Naive thymus-derived CD4-positive, alpha-beta T cell (primary cell): ENCODE measurements at places on chromosomes 16 and 17. TPM values are rescaled to one million over a fixed set of nuclear protein-coding genes. Genes with fewer than 3 reads are reported as not detected.

GRCh38 chr17:49588726-49589576, 13.3 kb downstream of the NXPH3 start:
- DNase-seq = no peak

DNA sequence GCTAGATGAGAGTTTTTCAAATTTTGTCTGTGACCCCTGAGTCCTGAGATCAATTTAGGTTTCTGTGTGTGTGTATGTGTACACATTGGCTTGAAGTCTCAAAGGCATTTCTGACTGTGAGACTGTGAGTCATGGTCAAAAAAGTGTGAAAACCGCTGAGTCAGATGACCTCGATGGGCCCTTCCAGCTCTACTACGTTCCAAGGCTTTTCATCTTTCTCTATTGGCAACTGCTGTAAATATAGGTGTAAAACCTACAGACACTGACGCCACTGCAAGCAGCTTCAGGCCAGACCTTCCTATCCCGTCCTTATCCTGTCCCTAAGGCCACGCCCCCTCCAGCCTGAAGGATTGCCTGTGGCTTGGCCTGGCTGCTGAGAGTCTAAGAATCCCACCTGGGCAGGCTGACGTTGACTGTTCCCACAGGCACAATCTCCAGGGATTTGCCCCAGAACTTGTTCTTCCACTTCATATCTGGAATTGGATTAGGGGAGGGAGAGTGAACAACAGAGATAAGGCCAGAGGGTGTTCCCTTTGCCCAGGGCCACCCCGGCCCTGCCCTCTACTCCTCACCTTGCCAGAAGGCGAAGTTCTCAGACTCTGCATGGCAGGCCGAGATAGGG, 11.3 kb downstream of the OSBPL7 start:
- DNase-seq = no peak

- no peak for DNase-seq
These were observed 78.3 kb upstream of the RPL38 start for GRCh38 chr17:74125156-74125555.

GRCh38 chr17:83084621-83085056, 5.2 kb downstream of the METRNL start:
- DNase-seq = no peak

GRCh38 chr16:19857593-19858339, 26.9 kb downstream of the GPRC5B start:
- no peak for DNase-seq

Gene ERN2
- not detected for polyA plus RNA-seq
